ENCODE measurements at places on chromosomes 3 and 15.

DNA sequence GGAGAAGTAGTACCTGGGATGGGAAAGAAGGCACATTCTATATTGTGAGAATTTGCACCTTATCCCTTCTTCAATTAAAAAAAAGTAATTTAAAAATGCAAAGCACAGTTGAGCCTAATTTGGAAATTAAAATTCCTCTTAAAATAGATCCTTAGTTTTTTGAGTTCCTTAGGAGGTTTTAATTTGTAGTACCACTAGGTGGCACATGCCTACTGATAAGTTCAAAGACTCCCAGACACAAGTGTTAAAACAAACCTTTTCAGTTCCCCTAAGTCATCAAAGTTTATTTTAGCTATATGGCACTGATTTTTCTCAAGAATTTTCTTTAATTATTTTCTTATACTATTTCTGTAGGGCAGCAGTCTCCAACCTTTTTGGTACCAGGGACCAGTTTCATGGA lies 127.6 kb upstream of the AZI2 start:
- no peak for DNase-seq

DNA sequence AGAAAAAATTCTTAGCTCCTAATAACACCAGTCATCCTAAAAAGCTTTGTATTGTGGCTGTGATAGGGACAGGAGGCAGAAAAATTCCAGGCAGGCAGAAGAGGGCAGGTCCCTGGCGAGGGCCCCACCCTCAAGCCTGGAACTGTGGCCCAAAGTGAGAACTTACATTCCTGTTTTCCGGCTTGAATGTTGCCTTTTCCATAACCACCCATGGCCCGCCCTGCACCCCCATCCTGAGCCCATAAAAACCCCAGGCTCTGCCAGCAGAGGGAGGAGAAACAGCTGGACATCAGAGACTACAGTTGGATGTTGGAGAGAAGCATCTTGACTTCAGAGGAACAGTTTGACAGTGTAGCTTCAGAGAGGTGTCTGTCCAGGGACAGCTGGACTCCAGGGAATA lies 37.3 kb downstream of the SLCO2A1 start:
- DNase-seq = no peak

GRCh38 chr15:52124270-52124880 lies 11.8 kb upstream of the BCL2L10 start:
- no peak for DNase-seq

DNA sequence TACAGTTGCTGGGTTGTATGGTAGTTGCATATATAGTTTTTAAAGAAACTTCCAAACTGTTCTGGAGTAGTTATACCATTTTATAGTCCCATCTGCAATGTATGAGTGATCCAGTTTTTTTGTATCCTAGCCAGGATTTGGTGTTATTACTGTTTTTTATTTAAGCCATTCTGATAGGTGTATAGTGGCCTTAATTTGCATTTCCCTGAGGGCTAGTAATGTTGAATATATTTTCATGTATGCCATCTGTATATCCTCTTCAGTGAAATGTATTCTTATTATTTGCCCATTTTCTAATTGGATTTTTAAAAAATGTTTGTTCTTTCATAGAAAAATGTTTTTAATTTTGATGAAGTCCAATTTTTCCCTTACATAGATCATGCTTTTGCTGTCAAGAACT lies 29.2 kb downstream of the PXK start:
- DNase-seq = no peak

GRCh38 chr15:58284293-58284692 lies 146.1 kb downstream of the AQP9 start:
- peak; percentile 51 for DNase-seq

DNA sequence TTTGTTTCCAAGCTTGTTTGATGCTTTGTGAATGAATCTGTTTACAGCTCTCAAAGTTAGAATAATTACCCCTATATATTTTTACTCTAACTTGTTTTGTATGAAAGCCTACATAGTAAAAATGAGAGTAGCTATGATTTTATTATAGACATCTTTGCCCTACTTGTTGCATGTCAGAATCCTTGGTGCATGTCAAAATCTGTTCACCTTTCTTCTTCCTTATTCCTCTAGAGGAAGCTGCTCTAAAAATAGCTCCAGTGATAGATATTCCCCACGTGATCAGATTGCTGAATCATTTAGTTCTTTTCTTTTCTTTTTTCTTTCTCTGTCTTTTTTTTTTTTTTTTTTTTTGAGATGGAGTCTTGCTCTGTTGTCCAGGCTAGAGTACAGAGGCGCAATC lies 39.8 kb downstream of the LRRC49 start:
- no peak for DNase-seq

- DNase-seq = peak; percentile 82
Measured at GRCh38 chr3:140521751-140522445, 156.0 kb upstream of the TRIM42 start.

DNA sequence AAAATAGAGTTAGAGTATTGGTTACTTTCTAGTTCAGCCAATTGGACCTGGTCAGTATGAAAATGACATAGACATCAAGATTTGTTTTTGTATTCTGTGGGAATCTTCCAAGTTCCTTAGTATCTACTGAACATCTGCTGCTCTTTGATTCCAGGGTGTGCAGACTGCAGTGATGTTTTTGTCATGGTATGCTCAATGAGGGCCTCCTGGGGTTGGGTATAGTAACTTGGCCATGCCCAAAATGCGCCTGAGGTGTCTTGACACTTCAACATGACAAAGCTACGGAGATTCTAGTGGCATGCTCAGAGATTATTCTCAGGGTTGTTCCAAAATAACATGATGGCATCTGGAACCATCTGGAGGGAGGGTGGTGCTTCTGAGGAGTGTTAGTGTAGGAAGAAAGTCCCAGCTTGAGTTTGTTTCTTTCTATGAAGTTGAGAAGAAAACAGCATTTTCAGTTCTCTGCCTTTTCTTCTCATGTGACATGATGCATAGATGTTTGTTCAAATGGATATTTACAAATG lies 313.5 kb upstream of the TBL1XR1 start:
- DNase-seq = no peak

GRCh38 chr3:66748175-66748876 lies 247.5 kb upstream of the LRIG1 start:
- no peak for DNase-seq

GRCh38 chr3:124858275-124858674 lies 28.9 kb downstream of the ITGB5 start:
- DNase-seq = no peak

- DNase-seq = no peak
Measured at GRCh38 chr3:186456731-186457191, 87.4 kb downstream of the CRYGS start.

- DNase-seq = no peak
Measured at GRCh38 chr15:68259883-68260282, 17.7 kb upstream of the FEM1B start.

DNA sequence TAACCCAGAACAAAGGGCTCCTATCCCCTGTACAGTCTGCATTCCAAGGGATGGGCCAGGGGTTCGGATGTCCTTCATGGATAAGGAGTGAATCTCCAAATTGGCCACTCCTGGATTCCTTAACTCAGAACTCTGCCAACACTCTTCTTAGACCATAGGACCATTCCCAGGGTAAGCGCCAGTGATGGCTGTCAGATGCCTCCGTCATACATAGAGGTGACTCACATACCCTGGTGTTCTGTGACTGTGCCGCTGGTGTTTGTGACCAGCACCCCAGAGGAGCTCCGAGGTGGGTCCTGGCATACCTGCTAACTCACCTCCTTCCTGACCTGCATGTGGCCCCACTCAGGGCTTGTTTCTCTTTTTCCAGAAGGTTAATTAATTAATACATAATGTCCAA lies 134.7 kb downstream of the KLF13 start:
- no peak for DNase-seq

DNA sequence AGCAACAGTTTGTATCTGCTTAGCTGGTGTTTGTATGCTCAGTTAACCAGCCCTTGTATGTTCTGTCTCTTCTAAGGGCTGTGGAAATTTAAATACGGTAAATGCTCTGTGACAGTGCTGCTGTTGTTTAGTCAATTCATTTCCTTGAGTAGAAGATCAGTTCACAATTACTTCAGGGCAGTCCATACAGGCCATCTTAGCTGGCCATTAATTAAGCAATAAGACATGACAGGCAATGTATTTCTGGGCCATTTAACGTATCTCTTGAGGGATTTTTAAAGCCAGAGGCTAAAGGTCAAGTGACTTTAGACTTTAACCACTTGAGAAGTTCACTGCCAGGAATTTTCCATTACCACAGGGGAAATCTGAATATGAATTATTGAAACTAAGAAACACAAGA lies 351.8 kb downstream of the ZIC1 start:
- DNase-seq = no peak

- no peak for DNase-seq
Measured at GRCh38 chr3:99330924-99331532, 307.4 kb upstream of the COL8A1 start.

GRCh38 chr3:128098234-128098633 lies 25.4 kb downstream of the RUVBL1 start:
- no peak for DNase-seq

DNA sequence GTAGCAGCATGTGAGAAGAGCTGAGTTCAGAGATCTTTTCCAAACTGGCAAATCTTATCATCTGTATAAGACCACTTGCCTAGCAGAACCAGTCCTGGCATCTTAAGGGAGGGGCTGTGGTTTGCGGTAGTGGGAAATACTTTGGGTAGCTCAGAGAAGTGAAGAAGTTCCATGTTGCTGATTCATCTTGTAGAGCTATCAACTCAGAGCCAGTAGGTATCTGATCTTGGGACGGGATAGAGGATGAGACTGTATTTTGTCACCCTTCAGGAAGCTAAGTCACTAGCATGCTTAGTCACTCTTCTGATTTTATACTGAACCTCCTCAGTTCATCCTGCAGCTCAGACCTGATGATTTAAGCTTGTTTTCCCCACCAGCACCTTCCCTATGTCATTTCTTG lies 211.4 kb downstream of the NR1D2 start:
- peak; percentile 75 for DNase-seq

DNA sequence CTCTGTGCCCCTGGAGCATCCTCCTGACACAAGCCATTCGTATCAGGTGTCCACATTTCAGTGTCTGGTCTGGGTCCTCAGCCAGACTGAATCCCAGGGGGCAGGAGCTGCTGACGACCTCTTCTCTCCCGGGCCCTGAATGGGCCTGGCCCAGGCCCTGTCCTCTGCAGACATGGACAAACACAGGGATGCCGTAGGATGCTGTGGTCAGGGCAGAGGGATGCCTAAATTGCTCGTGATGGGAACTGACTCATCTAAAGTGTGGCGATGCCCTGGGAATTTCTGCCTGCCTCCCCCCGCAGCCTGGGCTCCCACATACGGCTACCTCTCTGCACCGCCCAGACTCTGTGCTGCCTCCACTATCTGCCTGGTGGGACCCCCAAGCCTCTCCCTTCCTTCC lies 58.5 kb upstream of the CTSH start:
- peak; percentile 8 for DNase-seq

- no peak for DNase-seq
Measured at GRCh38 chr15:69067296-69067695, 52.8 kb downstream of the NOX5 start.

DNA sequence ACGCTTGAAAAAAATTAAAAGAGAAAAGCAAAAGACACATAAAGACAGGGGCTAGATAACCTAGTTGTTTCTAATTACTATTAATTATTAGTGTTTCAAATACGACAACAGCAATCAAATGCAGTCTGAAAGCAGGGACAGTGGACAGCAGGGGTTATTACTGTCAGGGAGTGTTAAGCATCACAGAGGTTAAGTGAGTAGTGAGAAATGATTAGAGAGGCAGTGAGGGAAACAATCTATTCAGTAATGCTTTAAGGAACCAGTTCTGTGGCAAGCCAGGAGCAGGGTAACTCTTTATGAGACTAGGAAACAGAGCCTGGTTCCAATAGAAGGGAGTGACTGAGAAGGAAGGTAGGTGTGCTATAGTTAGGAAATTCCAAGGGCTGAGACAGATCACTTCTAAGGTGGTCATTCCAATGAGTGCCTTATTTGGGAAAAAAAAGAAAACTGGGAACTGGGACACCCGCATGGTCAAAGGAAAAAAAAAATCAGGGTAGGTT lies 15.0 kb downstream of the RYK start:
- no peak for DNase-seq

GRCh38 chr15:71687902-71688508 lies 122.3 kb upstream of the NR2E3 start:
- no peak for DNase-seq

DNA sequence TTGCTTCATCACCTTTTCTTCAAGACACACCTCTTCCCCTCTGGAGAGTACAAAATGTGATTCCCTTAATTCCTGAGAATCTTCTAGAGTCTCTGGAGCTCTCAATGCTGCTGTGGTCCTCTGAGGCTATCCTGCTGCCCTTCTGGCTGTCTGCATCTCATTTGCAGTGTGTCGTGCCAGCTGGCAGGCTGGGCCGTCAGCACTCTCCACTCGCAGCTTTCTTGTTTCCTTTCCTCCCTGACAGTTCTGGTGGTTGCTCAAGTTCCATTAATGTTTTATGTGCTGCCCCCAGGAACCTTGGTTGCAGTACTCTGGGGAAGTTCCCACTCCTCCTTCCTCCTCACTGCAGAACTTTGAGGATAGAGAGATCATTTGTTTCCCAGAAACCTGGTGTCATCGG lies 210.8 kb upstream of the ROPN1 start:
- no peak for DNase-seq

GRCh38 chr3:127629467-127630403 lies 750 bp downstream of the PODXL2 start:
- DNase-seq = no peak

DNA sequence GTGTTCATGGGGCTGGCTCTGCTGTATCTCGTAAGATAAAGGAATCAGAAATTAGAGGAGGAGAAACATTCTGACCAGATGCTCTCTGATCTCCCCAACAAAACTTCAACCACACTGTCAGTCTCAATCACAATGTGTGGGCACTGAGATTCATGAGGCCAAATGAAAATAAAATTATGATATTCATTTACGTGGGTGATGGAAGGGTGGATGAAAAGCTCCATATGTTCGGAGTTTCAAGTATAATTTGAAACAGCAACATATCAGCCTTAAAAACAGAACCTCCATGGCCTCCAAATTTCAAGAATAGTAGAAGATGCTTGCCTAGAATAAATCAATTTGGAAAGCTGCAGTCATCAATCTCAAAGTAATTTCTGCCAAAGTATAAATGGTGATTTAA lies 363.7 kb downstream of the MAGI1 start:
- DNase-seq = no peak

GRCh38 chr15:35118960-35119359 lies 33.9 kb upstream of the NANOGP8 start:
- no peak for DNase-seq

DNA sequence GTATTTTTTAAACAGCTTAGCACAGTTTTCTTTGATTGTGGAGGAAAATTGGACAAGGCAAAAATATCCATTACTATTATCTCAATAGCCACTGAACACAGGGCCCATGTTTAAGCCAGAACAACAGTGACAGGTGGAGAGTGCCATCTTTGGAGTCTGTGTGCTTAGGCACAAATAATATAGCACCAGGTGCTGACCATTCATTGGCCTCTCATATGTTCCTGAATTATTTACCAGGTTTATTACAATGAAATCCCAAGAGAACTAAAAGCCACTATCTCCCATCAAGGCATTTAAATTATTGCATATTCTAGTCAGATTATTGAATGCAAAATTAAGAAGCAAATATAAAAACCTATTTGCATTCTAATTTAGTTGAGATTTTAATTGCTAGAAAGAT lies 39.6 kb downstream of the GPR156 start:
- no peak for DNase-seq
